ENCODE measurements at places on chromosomes 7 and 10.

DNA sequence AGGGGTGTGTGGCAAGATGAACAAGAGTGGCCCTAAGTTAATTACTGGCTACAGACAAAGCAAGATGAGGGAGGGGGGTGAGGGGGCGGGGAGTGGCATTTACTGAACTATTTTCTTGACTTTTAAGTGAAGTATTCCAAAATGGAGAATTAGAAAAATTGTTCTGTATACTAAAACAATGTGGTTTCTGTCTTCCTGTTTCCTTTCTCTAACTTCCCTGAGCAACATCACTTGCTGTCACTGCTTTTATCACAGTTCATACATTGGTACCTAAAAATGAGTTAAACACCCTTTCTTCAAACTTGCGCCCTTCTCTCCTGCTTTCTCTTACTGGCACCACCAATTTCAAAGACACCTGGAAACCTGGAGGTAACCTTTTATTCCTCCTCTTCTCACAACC lies 21.6 kb downstream of the PDZD8 start:
- DNase-seq = no peak
- H3K4me1 ChIP-seq = peaks cover 38% of the 10 kb centered on the region
- H3K27ac ChIP-seq = peak overlapping the region; percentile 78
- no peaks in the 10 kb centered on the region for H3K27me3 ChIP-seq
- H3K4me3 ChIP-seq = no peak overlapping the region

DNA sequence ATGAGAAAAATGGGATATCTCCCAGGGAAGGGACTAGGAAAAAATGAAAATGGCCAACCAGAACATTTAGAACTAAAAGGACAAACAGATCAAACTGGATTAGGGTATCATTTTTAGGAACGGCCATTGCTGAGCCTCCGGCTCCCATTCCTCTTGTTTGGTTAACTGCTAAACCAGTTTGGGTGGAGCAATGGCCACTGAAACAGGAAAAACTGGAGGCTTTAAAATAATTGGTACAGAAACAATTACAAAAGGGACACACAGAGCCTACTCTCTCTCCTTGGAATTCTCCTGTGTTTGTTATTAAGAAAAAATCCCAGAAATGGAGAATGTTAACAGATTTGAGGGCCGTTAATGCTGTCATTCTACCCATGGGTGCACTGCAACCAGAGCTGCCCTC lies 4.7 kb upstream of the CHST3 start:
- H3K4me1 ChIP-seq = peaks cover 2% of the 10 kb centered on the region
- peaks cover 6% of the 10 kb centered on the region for H3K36me3 ChIP-seq
- peaks cover 32% of the 10 kb centered on the region for H3K27me3 ChIP-seq
- no peak overlapping the region for H3K27ac ChIP-seq
- no peak overlapping the region for H3K4me3 ChIP-seq

- DNase-seq = no peak
- H3K36me3 ChIP-seq = peaks cover 4% of the 10 kb centered on the region
- peaks cover 48% of the 10 kb centered on the region for H3K27me3 ChIP-seq
- H3K27ac ChIP-seq = no peak overlapping the region
- H3K4me3 ChIP-seq = no peak overlapping the region
These were observed 79.3 kb upstream of the NANOS1 start for GRCh38 chr10:118950190-118950680.

DNA sequence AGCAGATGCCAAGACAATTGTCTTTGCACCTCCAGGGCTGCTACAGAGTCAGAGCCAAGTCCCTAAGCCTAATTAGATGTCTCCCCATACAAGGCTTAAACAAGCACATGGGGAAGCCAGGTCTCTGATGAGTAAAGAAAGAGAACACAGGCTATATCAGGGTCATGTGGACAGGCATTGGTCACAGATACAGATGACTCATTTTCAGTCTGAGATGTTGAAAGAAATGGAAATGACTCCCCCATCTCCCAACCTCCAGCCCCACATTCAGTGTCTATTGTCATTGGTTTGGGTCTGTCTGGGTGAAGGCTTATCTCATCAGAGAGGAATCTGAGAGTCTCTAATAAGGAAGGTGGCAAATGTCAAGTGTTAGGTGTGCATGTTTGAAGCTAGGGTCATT lies 290.1 kb upstream of the KIAA1217 start:
- H3K36me3 ChIP-seq = no peaks in the 10 kb centered on the region
- H3K4me1 ChIP-seq = no peaks in the 10 kb centered on the region
- no peaks in the 10 kb centered on the region for H3K27me3 ChIP-seq
- DNase-seq = no peak
- no peak overlapping the region for H3K4me3 ChIP-seq
- no peak overlapping the region for H3K27ac ChIP-seq

- peaks cover 64% of the 10 kb centered on the region for H3K27me3 ChIP-seq
- no peaks in the 10 kb centered on the region for H3K36me3 ChIP-seq
- H3K4me1 ChIP-seq = no peaks in the 10 kb centered on the region
- H3K27ac ChIP-seq = no peak overlapping the region
These were observed 139.5 kb upstream of the PRKCQ start for GRCh38 chr10:6719561-6719960.

GRCh38 chr10:88343761-88344484 lies 239.2 kb downstream of the RNLS start:
- H3K36me3 ChIP-seq = no peaks in the 10 kb centered on the region
- no peak overlapping the region for H3K27ac ChIP-seq
- H3K4me3 ChIP-seq = no peak overlapping the region
- peaks cover 3% of the 10 kb centered on the region for H3K4me1 ChIP-seq
- DNase-seq = no peak

- DNase-seq = no peak
- H3K4me3 ChIP-seq = no peak overlapping the region
- no peak overlapping the region for H3K27ac ChIP-seq
- no peaks in the 10 kb centered on the region for H3K4me1 ChIP-seq
These were observed 654.0 kb downstream of the SDK1 start for GRCh38 chr7:3955026-3955425.

- no peaks in the 10 kb centered on the region for H3K4me1 ChIP-seq
- no peaks in the 10 kb centered on the region for H3K36me3 ChIP-seq
- DNase-seq = no peak
- H3K27ac ChIP-seq = no peak overlapping the region
These were observed 493.4 kb upstream of the FOXK1 start for GRCh38 chr7:4188651-4189050.

GRCh38 chr7:105876964-105877601 lies 684 bp upstream of the ATXN7L1 start:
- H3K27ac ChIP-seq = peak overlapping the region; percentile 86
- no peaks in the 10 kb centered on the region for H3K27me3 ChIP-seq
- peaks cover 3% of the 10 kb centered on the region for H3K36me3 ChIP-seq
- H3K4me3 ChIP-seq = peak overlapping the region; percentile 91
- peaks cover 39% of the 10 kb centered on the region for H3K4me1 ChIP-seq

- no peak overlapping the region for H3K27ac ChIP-seq
- H3K4me1 ChIP-seq = no peaks in the 10 kb centered on the region
- no peak overlapping the region for H3K4me3 ChIP-seq
- H3K27me3 ChIP-seq = no peaks in the 10 kb centered on the region
- no peak for DNase-seq
These were observed 68.5 kb downstream of the CPVL start for GRCh38 chr7:29077854-29078253.

- H3K36me3 ChIP-seq = no peaks in the 10 kb centered on the region
- H3K27me3 ChIP-seq = no peaks in the 10 kb centered on the region
- no peaks in the 10 kb centered on the region for H3K4me1 ChIP-seq
- H3K4me3 ChIP-seq = no peak overlapping the region
- DNase-seq = no peak
- no peak overlapping the region for H3K27ac ChIP-seq
These were observed 103.7 kb downstream of the HECTD2 start for GRCh38 chr10:91513598-91514424.

GRCh38 chr10:126781450-126782216 lies 111.1 kb upstream of the C10orf90 start:
- no peaks in the 10 kb centered on the region for H3K36me3 ChIP-seq
- no peak for DNase-seq
- H3K4me3 ChIP-seq = no peak overlapping the region
- H3K27ac ChIP-seq = no peak overlapping the region
- no peaks in the 10 kb centered on the region for H3K4me1 ChIP-seq

DNA sequence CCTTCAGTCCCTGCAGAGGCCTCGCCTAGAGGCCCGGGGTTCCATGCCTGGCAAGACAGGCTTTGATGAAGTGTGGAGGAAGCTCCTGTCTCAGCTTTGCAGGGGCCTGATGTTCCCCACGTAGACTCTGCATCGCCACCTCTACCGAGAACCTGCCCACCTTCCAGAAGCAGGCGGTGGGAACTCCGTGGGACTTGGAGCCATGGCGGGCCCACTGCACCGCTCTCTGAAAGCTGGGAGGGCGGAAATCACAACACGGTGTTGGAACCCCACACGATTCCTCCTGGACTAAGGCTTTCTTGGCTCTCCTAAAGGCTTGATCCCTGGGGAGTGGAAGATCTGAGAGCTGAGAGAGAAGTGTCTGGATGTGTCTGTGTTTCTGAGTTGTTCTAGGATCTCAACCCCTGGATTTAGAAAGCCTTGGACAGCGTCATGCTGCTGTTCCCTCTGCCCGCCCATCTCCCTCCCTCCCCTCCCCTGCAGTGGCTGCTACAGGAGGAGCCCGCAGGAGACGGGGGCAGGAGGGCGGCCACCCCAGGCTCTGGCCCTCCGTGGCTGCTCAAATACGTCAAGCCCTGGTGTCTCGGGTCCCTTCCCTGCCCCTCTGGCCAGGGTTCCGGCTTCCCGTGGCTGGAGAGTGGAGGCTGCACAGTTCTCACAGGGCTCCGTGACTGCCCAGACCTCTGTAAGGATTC lies 79.7 kb downstream of the VIPR2 start:
- peaks cover 17% of the 10 kb centered on the region for H3K4me1 ChIP-seq
- no peak for DNase-seq
- H3K27ac ChIP-seq = no peak overlapping the region
- H3K4me3 ChIP-seq = no peak overlapping the region
- no peaks in the 10 kb centered on the region for H3K27me3 ChIP-seq

DNA sequence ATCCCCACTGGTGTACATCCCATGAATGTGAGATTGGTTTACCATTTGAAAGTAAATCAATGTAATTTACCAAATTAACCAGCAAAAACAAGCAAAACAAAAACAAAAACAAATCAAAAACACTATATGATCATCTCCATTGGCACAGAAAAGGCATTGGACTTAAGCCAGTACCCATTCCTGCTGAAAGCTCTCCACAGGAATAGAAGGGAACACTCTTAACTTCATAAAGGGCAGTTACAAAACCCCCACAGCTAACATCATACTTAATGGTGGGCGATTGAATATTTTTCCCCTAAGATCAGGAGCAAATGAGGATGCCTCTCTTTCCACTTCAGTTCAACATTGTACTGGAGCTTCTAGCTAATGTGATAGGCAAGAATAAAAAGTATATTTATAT lies 34.1 kb downstream of the PRKG1 start:
- no peaks in the 10 kb centered on the region for H3K4me1 ChIP-seq
- H3K4me3 ChIP-seq = no peak overlapping the region
- no peaks in the 10 kb centered on the region for H3K36me3 ChIP-seq
- no peak for DNase-seq
- H3K27me3 ChIP-seq = peaks cover 13% of the 10 kb centered on the region

- H3K4me3 ChIP-seq = peak overlapping the region; percentile 69
- DNase-seq = no peak
- H3K4me1 ChIP-seq = peaks cover 2% of the 10 kb centered on the region
- H3K27ac ChIP-seq = no peak overlapping the region
These were observed 745 bp downstream of the TCERG1L start for GRCh38 chr10:131310551-131311401.

- H3K36me3 ChIP-seq = no peaks in the 10 kb centered on the region
- H3K4me3 ChIP-seq = no peak overlapping the region
- no peak for DNase-seq
- H3K27me3 ChIP-seq = no peaks in the 10 kb centered on the region
- H3K27ac ChIP-seq = no peak overlapping the region
- no peaks in the 10 kb centered on the region for H3K4me1 ChIP-seq
These were observed 301.6 kb upstream of the HPS1 start for GRCh38 chr10:98748298-98748697.

DNA sequence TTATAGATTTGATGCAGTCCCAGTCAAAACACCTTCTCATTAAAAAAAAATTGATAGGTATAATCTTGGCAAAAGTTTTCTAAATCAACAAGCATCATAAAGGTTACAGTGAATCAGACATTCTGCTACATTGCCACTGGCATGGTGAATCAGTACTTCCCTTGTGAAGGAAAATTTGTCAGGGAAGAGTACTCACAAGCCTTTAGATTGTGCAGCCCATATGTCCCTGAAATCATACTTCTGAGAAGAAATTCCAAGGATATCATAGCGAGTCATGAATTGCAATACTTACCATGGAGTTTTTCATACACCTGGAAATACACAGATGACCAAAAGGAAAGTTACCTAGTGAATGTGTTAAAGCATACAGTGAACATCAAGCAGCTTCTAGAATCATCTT lies 17.2 kb downstream of the VSTM2A start:
- no peaks in the 10 kb centered on the region for H3K4me1 ChIP-seq
- no peaks in the 10 kb centered on the region for H3K36me3 ChIP-seq
- H3K27ac ChIP-seq = no peak overlapping the region
- H3K27me3 ChIP-seq = no peaks in the 10 kb centered on the region

- no peaks in the 10 kb centered on the region for H3K36me3 ChIP-seq
- no peak for DNase-seq
- H3K27me3 ChIP-seq = no peaks in the 10 kb centered on the region
- no peak overlapping the region for H3K4me3 ChIP-seq
These were observed 54.7 kb downstream of the ZNF467 start for GRCh38 chr7:149718730-149719049.

DNA sequence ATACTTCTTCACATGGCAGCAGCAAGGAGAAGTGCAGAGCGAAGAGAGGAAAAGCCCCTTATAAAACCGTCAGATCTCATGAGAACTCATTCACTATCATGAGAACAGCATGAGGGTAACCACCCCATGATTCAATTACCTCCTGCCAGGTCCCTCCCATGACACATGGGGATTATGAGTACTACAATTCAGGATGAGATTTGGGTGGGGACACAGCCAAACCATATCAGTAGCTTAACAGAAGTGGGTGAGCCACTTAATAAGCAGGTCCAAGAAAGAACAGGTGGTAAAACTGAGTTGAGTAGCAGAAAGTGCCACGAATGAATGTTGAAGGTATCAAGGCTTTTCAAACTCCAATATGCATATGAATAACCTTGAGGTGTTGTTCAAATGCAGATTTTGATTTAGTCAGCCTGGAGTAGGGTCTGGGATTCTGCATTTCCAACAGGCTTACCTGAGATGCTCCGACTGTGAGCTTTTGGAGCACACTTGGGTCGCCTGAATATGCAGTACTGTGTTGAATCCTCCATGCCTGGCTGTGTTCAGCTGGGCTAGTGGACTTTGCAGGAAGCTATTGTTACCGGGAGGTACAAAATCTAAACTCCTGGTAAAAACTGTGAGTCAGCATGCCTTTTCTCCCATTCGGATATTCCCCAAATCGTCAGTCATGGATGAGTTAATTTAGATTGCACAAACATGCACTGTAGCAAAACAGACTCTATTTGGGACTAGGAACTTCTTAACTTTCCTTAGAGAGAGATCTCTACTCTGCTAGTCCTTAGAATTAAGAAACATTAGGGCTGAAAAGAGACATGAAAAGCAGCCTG lies 69.0 kb upstream of the PRKCQ start:
- peaks cover 4% of the 10 kb centered on the region for H3K27me3 ChIP-seq
- DNase-seq = no peak
- peaks cover 10% of the 10 kb centered on the region for H3K4me1 ChIP-seq
- H3K27ac ChIP-seq = no peak overlapping the region

All from T-helper 17 cell (primary cell).